ENCODE measurements at places on chromosomes 11 and 22.

GRCh38 chr11:103870821-103871309 is 165.6 kb upstream of the DDI1 start:
- no peak overlapping the region for H3K27ac ChIP-seq
- no peak overlapping the region for H3K4me3 ChIP-seq
- H3K4me1 ChIP-seq, result peaks cover under 1% of the 10 kb centered on the region
- no peak for DNase-seq
- peaks cover 7% of the 10 kb centered on the region for H3K27me3 ChIP-seq

DNA sequence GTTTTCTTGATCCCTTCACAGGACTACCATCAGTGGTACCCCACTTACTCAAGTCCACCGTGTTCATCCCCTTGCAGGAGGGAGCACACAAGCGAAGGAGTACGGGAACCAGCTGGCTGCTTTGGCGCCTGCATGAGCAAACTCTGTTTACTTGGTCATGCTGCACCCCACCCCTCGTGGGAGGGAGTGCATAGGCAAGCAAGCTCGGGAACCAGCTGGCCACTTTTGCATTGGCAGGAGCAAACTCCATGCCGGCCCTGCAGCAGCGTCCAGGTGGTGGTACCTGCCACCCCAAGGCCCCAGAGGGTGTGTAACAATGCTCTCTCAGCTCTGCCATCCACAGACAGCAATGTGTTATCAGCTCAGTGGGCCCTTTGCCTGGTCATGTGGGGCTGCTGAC is 737.8 kb downstream of the FAM181B start:
- no peak overlapping the region for H3K4me3 ChIP-seq
- no peaks in the 10 kb centered on the region for H3K27me3 ChIP-seq
- H3K4me1 ChIP-seq, result no peaks in the 10 kb centered on the region
- H3K36me3 ChIP-seq, result no peaks in the 10 kb centered on the region
- H3K27ac ChIP-seq, result no peak overlapping the region

- no peak overlapping the region for H3K4me3 ChIP-seq
- no peaks in the 10 kb centered on the region for H3K4me1 ChIP-seq
- DNase-seq, result no peak
- no peak overlapping the region for H3K27ac ChIP-seq
Observed at GRCh38 chr11:85762226-85762625, 48.7 kb downstream of the SYTL2 start.

- no peak overlapping the region for H3K27ac ChIP-seq
- no peak for DNase-seq
- no peaks in the 10 kb centered on the region for H3K36me3 ChIP-seq
- H3K4me1 ChIP-seq, result no peaks in the 10 kb centered on the region
Observed at GRCh38 chr11:93054279-93054678, 84.8 kb downstream of the MTNR1B start.

GRCh38 chr22:20395181-20395906 is 1.4 kb downstream of the ZNF74 start:
- H3K36me3 ChIP-seq, result peaks cover 6% of the 10 kb centered on the region
- no peak for DNase-seq
- H3K27me3 ChIP-seq, result no peaks in the 10 kb centered on the region
- peaks cover 39% of the 10 kb centered on the region for H3K4me1 ChIP-seq

DNA sequence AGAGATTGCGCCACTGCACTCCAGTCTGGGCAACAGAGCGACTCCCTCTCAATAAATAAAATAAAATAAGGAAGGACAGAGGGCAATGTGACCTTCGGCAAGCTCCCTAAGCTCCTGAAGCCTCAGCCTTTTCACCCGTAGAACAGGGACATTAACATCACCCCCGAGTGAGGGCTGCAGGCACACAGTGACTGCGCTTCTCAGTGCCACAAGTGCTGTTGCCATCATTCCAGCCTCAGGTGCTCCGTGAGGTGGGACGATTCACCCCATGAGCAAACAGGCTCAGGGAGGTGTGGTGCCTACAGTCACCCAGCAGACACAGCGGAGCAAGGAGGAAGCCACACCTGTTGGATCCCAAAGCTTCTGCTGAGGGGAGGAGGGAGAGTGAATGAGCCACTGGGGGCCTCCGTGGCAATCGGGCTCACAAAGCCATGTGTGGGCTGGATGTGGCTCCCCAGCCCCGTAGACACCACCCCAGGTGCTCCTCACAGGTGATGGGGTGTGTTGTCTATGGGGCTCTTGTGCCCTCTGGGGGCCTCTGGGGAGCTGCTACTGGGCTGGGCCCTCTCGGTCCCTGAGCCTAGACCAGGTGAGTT is 9.1 kb upstream of the TCF20 start:
- H3K4me3 ChIP-seq, result no peak overlapping the region
- DNase-seq, result no peak
- peaks cover 2% of the 10 kb centered on the region for H3K36me3 ChIP-seq
- peaks cover 14% of the 10 kb centered on the region for H3K4me1 ChIP-seq
- H3K27ac ChIP-seq, result no peak overlapping the region

DNA sequence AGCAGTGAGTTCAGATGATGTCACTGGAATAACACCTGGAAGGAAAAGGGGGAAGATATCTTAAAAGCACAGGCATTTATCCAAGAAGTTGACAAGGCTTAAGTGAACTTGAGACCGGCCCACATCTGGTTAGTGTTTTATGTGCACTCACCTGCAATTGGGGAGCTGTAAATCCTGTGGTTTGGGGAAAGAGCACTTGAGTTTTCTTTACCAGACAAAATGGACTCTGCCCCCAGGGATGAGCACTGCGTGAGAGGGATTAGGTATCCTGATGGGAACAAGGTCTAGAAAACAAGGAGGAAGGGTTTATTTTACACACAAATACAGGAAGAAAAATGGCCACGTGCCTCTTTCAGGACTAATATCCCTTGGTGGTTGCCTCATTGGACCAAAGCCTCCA is 15.2 kb downstream of the E2F8 start:
- no peaks in the 10 kb centered on the region for H3K27me3 ChIP-seq
- H3K36me3 ChIP-seq, result no peaks in the 10 kb centered on the region
- no peak overlapping the region for H3K27ac ChIP-seq
- no peak overlapping the region for H3K4me3 ChIP-seq
- DNase-seq, result no peak

DNA sequence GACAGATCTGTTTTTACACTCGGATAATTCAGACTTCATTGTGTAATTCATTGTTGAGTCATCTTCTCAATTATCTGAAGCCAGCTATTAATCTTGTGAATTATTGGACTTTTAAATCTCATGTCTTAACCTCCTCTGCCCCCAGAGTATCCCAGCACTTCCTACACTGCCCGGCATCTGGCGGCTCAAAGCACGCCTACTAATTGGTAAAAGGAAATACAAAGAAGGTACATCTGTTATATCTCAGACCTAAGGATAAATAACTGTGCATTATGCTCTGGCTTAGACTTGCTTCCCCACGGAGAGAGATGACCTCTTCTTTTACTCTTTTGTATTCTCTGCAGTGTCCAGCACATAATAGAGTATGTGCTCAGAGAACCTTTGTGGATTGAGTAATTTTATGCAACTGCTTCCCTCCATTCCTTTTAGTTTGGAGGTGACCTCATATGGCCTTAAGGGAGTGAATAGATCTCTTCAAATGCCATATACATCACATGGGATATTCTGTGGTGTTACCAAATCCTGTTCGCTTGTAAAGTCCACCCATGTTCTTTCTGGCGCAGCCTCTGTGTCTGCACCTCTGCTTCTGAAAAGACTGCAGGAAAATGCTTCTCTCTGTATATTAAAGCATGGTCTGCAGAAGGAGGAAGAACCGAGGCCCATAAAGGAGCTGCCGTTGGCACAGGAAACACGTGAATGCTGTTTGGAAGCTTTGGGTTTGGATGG is 125.6 kb upstream of the SORL1-AS1 start:
- peaks cover 44% of the 10 kb centered on the region for H3K4me1 ChIP-seq
- H3K27me3 ChIP-seq, result peaks cover 6% of the 10 kb centered on the region
- H3K36me3 ChIP-seq, result peaks cover 74% of the 10 kb centered on the region
- no peak overlapping the region for H3K4me3 ChIP-seq
- no peak overlapping the region for H3K27ac ChIP-seq

- peaks cover under 1% of the 10 kb centered on the region for H3K36me3 ChIP-seq
- H3K27me3 ChIP-seq, result peaks cover 8% of the 10 kb centered on the region
- H3K4me3 ChIP-seq, result no peak overlapping the region
- H3K4me1 ChIP-seq, result no peaks in the 10 kb centered on the region
- DNase-seq, result no peak
- H3K27ac ChIP-seq, result no peak overlapping the region
Observed at GRCh38 chr11:103703437-103703836, 333.0 kb upstream of the DDI1 start.

DNA sequence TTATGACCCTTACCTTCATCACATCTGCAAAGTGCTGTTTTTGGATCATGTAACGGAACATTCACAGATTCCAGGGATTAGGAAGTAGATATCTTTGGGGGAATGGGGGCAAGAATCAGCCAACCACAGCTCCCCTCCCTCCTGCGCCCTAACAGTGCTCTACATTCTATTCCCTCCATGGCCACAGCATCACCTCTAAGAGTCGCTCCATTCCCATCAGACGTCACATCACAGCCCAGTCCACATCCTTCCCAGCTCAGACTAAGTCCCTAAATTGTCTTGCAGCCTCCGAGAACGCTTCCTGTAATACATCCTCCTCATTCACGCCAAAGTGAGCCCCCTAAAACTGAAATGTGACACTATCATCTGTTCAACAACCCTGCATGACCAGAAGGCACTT is 5.9 kb downstream of the SCGB1D1 start:
- no peaks in the 10 kb centered on the region for H3K36me3 ChIP-seq
- no peak overlapping the region for H3K4me3 ChIP-seq
- DNase-seq, result no peak
- no peak overlapping the region for H3K27ac ChIP-seq
- no peaks in the 10 kb centered on the region for H3K4me1 ChIP-seq
- H3K27me3 ChIP-seq, result peaks cover 54% of the 10 kb centered on the region

- H3K36me3 ChIP-seq, result peaks cover 10% of the 10 kb centered on the region
- no peak for DNase-seq
- H3K4me3 ChIP-seq, result no peak overlapping the region
- no peak overlapping the region for H3K27ac ChIP-seq
- H3K27me3 ChIP-seq, result peaks cover 7% of the 10 kb centered on the region
Observed at GRCh38 chr11:620201-620600, 4.5 kb upstream of the IRF7 start.

GRCh38 chr22:17845327-17845726 is 71.1 kb upstream of the BID start:
- no peaks in the 10 kb centered on the region for H3K4me1 ChIP-seq
- H3K36me3 ChIP-seq, result peaks cover 66% of the 10 kb centered on the region
- no peak overlapping the region for H3K4me3 ChIP-seq
- DNase-seq, result no peak
- no peaks in the 10 kb centered on the region for H3K27me3 ChIP-seq
- peak overlapping the region; percentile 59 for H3K27ac ChIP-seq

GRCh38 chr11:128931668-128932067 is 11.0 kb downstream of the TP53AIP1 start:
- no peak overlapping the region for H3K4me3 ChIP-seq
- H3K36me3 ChIP-seq, result peaks cover 3% of the 10 kb centered on the region
- peaks cover 26% of the 10 kb centered on the region for H3K27me3 ChIP-seq
- no peak overlapping the region for H3K27ac ChIP-seq
- H3K4me1 ChIP-seq, result peaks cover 16% of the 10 kb centered on the region

DNA sequence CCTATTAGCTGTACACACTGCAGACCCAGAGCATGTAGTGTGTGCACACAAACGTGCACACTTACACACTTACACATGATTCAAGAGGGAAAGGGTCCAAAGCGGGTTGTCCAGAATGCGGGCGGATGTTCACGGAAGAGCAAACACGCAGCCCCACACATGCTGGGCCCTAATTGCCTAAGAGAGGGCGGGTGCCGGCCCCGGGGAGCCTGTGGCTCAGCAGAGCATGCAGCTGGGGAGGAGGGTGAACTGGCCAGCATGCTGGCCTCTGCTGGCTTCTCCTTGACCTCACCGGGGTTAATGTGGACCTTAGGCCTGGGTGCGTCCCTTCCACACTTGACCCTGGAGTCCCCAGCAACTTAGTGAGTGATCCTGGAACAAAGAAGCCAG is 816.3 kb downstream of the BRD1 start:
- no peak overlapping the region for H3K27ac ChIP-seq
- no peaks in the 10 kb centered on the region for H3K36me3 ChIP-seq
- H3K4me3 ChIP-seq, result no peak overlapping the region
- DNase-seq, result no peak

GRCh38 chr11:15707971-15708370 is 593.2 kb downstream of the INSC start:
- H3K4me3 ChIP-seq, result no peak overlapping the region
- H3K36me3 ChIP-seq, result no peaks in the 10 kb centered on the region
- H3K27me3 ChIP-seq, result no peaks in the 10 kb centered on the region
- no peak for DNase-seq
- no peak overlapping the region for H3K27ac ChIP-seq

DNA sequence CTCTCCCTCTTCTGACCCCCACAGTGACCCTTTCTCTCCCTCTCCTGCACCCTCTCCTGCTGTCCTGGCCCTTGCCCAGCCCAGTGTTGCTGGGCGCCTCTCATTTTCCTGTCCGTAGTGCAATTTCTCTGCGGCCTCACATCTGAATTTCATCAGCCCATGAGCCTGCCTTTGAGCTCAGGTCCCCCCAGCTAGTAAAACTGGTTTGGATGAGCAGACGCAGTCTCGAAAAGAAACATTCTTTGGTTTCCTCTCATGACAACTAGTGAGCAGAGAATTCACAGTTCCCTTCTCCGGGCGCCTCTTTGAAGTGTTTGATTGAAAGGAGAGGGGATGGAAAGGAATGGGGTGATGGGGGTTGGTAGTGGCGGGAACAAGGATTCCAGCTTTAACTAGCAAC is 126.0 kb upstream of the CADM1 start:
- peaks cover 4% of the 10 kb centered on the region for H3K27me3 ChIP-seq
- no peak for DNase-seq
- H3K27ac ChIP-seq, result no peak overlapping the region
- H3K4me3 ChIP-seq, result no peak overlapping the region
- H3K4me1 ChIP-seq, result no peaks in the 10 kb centered on the region
- no peaks in the 10 kb centered on the region for H3K36me3 ChIP-seq

DNA sequence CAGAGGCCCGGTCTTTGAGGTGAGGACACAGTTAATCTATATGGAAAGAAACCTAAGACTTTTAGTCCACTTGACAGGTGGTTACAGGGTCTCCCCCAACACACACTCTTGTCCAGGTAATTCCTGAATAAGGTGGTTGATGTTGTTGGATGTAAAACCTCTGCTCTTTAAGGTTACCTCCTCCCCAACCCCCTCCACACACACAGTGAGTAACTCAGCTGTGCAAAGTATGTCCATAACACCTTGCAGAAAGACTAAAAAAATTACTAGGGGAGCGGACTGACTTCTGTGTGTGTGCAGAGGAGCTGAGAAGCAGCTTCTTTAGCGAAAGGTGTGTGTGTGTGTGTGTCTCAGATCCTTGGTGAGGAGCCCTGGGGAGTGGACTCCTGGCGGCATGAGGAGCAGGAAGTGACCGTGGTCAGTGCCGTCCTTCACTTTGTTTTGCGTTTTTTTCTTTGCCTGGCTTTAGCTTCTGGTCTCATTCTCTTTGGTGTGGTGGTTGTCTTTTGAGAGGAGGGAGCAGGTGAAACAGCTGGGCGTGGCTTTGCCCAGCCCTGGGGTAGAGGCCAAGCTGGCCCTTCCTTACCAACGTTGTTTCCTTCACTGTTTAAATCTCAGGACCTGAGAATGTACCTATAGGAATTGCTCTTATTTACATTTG is 1.7 kb downstream of the ZBED4 start:
- H3K4me1 ChIP-seq, result peaks cover 49% of the 10 kb centered on the region
- DNase-seq, result no peak
- H3K27me3 ChIP-seq, result peaks cover 15% of the 10 kb centered on the region
- peak overlapping the region; percentile 96 for H3K4me3 ChIP-seq
- no peaks in the 10 kb centered on the region for H3K36me3 ChIP-seq
